T-cell (primary cell): ENCODE measurements at places on chromosomes 3 and 15. TPM values are rescaled to one million over a fixed set of nuclear protein-coding genes. Genes with fewer than 3 reads are reported as not detected.

DNA sequence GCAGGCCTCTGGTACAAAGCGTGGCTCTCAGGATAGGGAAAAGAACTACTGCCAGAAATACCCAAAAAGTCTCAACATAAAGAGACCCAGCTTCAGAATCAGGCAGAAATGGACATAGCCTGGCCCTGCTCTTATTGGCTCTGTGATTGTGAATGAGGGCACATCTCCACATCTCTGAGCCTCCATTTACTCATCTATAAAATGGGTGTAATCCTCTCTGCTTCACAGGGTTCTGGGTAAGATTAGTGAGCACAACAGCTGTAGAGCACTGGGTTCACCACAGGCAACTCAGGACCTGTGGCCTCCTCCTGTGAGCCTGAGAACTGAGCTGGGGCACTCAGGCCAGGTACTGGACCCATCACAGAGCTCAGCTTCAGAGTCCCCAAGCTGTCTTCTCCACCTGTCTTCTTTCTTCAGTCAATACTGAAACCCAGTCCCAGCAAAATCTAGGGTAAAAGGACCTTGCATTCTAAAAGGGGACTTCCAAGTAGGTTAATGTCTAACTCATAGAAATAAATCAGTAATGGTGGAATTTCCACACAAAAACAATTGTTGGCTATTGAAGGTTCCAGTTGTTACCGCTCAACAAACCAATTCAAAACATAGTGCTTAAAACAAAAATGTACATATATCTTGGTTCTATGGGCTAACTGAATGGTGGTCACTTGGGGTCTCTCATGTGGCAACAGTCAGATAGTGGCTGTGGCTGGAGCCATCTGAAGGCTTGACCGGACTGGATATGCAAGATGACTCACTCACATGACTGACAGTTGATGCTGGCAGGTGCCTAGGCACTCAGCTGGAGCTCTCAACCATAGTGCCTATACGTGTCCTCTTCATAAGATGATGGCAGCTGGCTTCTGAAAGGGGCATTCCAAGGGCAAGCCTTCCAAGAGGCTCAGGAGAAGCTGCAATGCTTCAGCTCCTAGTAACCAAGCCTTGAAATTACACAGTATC is 47.3 kb downstream of the TRIM42 start:
- no peaks in the 10 kb centered on the region for H3K36me3 ChIP-seq
- no peak overlapping the region for H3K4me3 ChIP-seq
- no peak overlapping the region for H3K27ac ChIP-seq
- no peaks in the 10 kb centered on the region for H3K27me3 ChIP-seq

- no peak for DNase-seq
- no peak overlapping the region for H3K4me3 ChIP-seq
- no peaks in the 10 kb centered on the region for H3K27me3 ChIP-seq
- H3K4me1 ChIP-seq, result no peaks in the 10 kb centered on the region
Measured at GRCh38 chr15:101118615-101119014, 133.2 kb downstream of the CHSY1 start.

- no peak overlapping the region for H3K27ac ChIP-seq
- H3K4me3 ChIP-seq, result no peak overlapping the region
- H3K27me3 ChIP-seq, result no peaks in the 10 kb centered on the region
- no peaks in the 10 kb centered on the region for H3K4me1 ChIP-seq
Measured at GRCh38 chr3:42169579-42170120, 78.5 kb downstream of the TRAK1 start.

DNA sequence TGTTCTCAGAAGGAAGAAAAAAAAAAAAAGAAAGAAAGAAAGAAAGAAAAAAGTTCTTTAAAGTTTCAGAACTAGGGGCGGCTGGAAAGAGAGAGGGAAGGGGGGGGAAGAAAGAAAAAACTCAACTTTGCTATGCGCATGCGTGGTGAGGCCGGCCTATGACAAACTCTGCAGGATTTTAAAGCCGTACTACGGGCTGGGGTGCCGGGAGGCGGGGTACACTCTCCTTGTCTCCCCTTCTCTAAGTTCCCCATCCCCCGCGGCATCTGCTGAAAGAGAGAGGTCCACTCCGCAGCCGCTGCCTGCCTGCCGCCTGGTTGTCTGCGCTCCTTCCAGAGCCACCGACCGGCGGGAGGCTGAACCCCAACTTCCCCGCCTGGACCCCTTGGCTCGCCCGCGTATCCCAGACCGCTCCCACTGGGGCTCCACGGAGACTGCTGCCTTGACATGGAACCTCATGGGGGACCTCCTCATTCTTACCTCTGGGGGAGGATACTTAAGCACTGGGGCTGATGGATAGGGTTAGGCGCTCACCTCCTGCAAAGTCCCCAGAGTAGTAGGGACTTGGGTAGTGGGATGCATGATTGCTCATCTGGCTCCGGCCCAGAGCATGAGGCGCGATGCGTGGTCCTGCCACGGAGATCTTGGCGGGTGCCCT is 1.4 kb upstream of the WNT5A start:
- no peak for DNase-seq
- no peaks in the 10 kb centered on the region for H3K36me3 ChIP-seq
- peaks cover 21% of the 10 kb centered on the region for H3K4me1 ChIP-seq
- peaks cover 57% of the 10 kb centered on the region for H3K27me3 ChIP-seq
- peak overlapping the region; percentile 83 for H3K4me3 ChIP-seq

Gene ADIPOQ
- total RNA-seq, result not detected

- H3K4me3 ChIP-seq, result no peak overlapping the region
- no peak for DNase-seq
- H3K27ac ChIP-seq, result no peak overlapping the region
- no peaks in the 10 kb centered on the region for H3K4me1 ChIP-seq
- peaks cover 4% of the 10 kb centered on the region for H3K36me3 ChIP-seq
- H3K27me3 ChIP-seq, result no peaks in the 10 kb centered on the region
Measured at GRCh38 chr3:58408906-58409305, 24.7 kb downstream of the PDHB start.

- H3K4me1 ChIP-seq, result no peaks in the 10 kb centered on the region
- H3K27ac ChIP-seq, result no peak overlapping the region
- peaks cover 39% of the 10 kb centered on the region for H3K27me3 ChIP-seq
- no peaks in the 10 kb centered on the region for H3K36me3 ChIP-seq
- no peak for DNase-seq
Measured at GRCh38 chr3:66036586-66037148, 2.1 kb downstream of the MAGI1 start.

DNA sequence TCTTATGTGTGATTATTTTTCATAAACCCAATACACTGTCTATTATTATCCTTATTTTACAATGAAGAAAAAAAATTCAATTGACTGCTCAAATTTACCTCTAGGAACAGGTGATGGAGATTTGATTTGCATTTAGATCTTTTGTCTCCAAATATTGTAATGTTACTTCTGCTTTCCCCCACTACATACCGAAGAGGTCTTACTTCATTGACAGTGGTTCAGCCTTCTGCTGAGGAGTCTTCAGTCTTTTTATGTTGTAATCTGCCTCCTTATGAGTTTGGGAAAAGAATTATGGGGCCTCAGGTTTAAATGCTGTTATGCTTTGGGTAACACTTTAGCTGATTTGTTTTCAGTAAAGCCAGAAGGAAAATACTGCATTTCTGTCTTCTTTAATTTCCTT is 199.5 kb downstream of the LPP start:
- no peaks in the 10 kb centered on the region for H3K27me3 ChIP-seq
- H3K36me3 ChIP-seq, result no peaks in the 10 kb centered on the region
- no peak for DNase-seq
- H3K4me1 ChIP-seq, result peaks cover 11% of the 10 kb centered on the region

Gene HIGD2B
- 0.33 TPM for total RNA-seq

Gene GP9
- not detected for total RNA-seq

DNA sequence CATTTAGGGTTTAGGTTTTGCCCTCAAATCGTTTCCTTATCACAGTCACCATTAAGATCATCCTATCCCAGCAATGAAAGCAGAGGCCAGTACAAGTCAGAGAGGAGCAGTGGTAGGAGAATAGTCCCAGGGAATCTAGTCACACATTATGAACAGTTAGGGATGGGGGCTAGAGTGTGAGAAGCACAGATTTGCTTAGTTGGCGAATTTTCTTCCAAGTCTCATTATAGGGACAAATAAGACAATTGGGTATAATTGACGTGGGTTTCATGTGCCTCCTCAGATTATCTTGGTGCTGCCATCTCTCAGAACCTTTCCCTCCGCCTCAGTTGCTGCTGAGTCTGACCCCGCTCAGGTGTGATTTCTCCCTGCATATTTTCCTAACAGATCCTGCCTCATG is 407.1 kb downstream of the SQOR start:
- no peaks in the 10 kb centered on the region for H3K36me3 ChIP-seq
- DNase-seq, result no peak
- H3K27me3 ChIP-seq, result no peaks in the 10 kb centered on the region
- H3K27ac ChIP-seq, result no peak overlapping the region

DNA sequence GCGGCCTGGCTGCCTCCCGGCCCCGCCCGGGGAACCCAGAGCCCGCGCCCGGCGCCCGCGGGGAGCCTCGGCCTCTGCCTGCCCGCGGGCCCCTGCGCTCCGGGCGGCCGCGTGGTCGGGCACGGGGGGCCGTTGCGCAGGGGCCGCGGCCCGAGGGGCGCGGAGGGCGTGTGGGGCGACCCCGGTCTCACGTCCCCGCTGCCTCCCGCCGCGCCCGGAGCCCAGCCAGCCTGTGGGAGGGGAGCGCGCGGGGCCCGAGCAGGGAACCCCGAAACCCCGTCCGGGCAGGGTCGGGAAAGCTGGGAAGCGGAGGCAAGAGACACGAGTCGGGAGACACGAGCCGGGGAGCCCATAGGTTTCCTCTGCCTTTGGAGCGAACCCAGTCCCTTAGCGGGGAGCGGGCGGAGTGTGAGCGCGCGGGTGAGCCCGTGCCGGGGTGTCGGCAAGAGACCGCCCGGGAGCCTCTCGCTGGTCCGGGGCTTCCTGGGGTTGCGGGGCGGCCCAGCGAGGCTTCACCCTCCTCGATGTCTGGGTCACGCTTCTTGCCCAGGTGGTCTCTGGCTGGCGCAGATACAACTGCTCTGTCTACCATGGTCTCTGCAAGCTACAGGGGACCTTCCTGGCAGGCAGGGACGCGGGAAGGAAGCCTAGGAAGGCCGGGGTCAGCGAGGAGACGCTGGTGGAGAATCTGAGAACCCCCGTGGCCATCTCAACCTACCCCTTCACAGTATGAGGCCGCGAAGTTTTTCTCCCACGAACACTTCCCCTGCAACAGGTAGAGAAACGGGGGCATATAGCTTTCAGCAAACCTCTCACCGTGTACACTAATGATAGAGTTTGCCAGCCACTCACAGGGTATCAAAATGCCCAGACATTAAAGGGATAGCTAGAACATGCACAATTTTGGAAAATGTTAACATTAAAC is 586 bp downstream of the LRRK1 start:
- peaks cover 15% of the 10 kb centered on the region for H3K4me1 ChIP-seq
- no peaks in the 10 kb centered on the region for H3K36me3 ChIP-seq

DNA sequence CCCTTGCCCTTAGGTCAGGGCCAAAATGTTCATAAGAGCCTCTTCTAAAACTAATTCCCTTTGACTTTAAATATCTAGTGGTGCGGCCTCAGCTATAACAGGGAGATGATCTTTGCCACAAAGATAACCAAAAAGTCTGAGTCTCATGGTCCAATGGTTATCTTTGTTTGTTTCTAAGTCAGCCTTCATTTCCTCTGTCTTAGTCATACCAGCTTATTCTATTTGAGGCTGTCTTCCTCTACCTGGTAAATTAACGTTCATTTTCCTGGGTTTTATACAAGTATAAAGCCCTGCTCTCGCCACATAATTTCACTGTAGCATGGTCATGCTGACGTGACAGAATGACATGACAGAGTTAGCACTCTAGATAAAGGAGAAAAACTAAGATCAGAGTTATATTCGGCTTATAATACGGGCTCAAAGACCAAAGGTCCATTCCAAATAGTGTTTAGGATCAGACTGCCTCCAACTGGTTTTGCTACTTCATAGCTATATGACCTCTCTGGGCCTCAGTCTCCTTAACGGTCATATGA is 18.4 kb downstream of the ZNF860 start:
- no peak overlapping the region for H3K4me3 ChIP-seq
- no peaks in the 10 kb centered on the region for H3K36me3 ChIP-seq
- H3K27ac ChIP-seq, result no peak overlapping the region
- no peaks in the 10 kb centered on the region for H3K4me1 ChIP-seq

DNA sequence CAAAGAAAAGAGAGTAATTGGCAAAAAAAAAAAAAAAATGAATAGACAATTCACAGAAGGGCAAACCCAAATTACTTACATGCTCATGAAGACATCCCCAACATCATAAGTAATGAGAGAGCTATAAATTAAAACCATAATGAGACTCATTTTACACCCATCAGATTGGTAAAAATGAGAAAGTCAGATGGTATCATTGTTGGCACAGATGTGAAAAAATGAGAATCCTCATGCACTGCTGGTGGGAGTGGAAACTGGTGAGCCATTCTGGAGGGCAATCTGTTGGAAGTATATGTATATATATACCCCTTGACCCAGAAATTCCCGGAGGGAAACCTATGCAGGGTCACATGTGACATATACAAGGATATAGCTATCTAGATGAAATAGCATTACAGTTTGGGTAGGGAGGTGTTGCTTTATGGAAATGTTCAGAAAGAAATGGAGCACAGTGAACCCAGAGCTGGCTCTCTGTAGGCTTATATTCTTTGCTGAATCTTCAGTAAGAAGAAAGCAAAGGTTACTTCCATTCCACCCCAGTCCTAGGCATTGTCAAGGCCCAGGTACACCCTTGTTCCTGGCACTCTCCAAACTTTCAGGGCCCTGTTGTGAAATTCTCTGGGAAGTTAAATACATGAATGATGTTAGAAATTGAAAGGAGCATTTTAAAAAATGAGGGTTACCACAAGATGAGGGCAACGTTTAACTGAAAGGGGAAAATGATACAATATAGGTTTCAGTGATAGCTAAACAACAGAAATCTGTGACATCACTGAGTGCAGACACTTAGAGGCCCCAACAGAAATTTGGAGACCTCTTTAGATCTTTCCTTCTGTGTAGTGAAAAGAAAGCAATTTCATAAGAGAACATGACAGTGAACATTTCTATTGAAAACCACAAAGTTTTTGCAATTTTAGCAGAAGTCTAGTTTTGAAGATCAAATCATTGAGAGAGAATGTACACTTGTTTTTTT is 132.7 kb upstream of the TPRG1 start:
- peaks cover 2% of the 10 kb centered on the region for H3K4me1 ChIP-seq
- DNase-seq, result no peak
- H3K36me3 ChIP-seq, result no peaks in the 10 kb centered on the region
- no peak overlapping the region for H3K27ac ChIP-seq
- no peak overlapping the region for H3K4me3 ChIP-seq

GRCh38 chr3:49721896-49722781 is 1.6 kb downstream of the GMPPB start:
- H3K4me1 ChIP-seq, result peaks cover 4% of the 10 kb centered on the region
- peak overlapping the region; percentile 91 for H3K27ac ChIP-seq
- DNase-seq, result no peak
- H3K36me3 ChIP-seq, result peaks cover 20% of the 10 kb centered on the region
- no peak overlapping the region for H3K4me3 ChIP-seq
- H3K27me3 ChIP-seq, result no peaks in the 10 kb centered on the region

Gene CCR9
- total RNA-seq, result 2.1 TPM

DNA sequence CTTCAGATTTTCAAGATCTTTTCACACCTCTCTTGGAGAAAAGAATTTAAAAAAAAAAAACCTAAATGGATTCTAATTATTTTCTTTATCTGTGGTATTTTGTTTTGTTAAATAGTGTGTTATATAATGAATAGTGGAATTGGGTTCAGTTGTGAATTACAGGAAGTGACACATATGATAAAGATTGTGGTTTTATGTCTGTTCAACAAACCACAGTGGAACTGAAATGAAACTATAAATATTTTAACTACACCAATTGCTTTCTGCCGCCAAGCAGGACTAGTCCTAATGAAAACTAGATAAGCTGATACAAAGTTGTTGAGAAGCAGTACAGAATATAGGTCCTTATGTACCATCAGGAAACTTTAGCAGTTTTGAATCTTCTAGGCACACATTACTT is 121.6 kb downstream of the UBE2E2 start:
- H3K4me1 ChIP-seq, result peaks cover 8% of the 10 kb centered on the region
- no peak overlapping the region for H3K4me3 ChIP-seq
- H3K27ac ChIP-seq, result no peak overlapping the region
- H3K27me3 ChIP-seq, result no peaks in the 10 kb centered on the region
